ENCODE measurements at places on chromosomes 1 and 21.

DNA sequence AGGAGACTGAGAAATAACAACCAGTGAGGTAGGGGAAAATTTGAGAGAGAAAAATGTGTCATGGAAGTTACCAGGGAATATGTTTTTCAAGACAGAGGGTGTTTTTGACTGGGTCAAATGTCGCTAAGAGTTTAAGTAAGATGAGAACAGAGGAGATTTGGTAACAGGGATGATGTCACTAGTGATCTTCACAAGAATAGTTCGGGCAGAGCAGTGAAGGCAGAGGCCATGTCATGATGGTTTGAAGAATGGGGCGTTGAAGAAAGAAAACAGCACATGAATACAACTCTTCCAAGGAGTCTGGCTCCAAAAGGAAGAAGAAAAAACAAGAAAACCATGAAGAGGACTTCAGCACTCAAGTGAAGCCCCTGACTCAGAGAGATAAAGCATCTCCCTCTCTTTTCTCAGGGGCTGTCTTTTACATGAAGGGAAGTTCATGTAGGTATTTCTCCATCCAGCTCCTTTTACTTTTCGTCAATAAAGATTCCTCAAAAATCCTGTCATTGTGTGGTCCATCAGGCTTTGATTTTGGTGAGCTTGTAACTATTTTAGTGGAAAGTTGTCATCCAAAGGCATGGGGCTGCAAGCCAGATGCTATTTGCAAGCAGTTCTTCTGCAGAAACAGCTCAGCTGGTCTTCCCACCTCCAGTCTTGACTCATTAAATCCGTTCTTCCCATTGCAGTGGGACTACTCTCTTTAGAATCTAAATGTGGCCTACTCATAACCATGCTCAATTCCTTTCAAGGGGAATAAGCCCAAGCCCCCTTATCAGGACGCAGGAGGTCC is 397.3 kb downstream of the LMX1A start:
- no peak for DNase-seq

DNA sequence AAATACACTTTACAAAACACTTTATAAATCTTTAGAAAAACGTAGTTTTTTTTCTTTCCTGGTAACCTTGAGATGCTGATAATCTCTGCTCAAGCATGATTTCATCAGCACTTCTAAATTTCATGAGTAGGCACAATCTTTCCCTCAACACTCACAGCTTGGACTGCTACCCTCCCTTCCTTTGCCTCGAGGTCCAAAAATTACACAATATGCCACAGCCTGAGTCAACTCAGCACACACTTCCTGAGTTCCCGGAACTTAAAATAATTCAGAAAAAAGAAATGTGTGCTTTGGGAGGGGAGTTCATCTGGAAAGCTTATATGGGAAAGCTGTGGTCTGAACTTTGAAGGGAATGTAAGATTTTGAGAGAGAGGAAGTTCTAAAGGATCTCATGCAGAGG is 5.9 kb downstream of the CLCA2 start:
- no peak for DNase-seq

- DNase-seq: no peak
These were observed 24.9 kb upstream of the ENO1 start for GRCh38 chr1:8903410-8903809.

- no peak for DNase-seq
These were observed 13.8 kb downstream of the PRDM16 start for GRCh38 chr1:3082571-3083516.

- no peak for DNase-seq
These were observed 1.2 kb downstream of the ABCB10 start for GRCh38 chr1:229557200-229557850.

- DNase-seq: no peak
These were observed 8.7 kb upstream of the PPP1R15B start for GRCh38 chr1:204420039-204421004.

- no peak for DNase-seq
These were observed 240.8 kb downstream of the SPATA17 start for GRCh38 chr1:217871955-217872354.
